Stimulated activated CD4-positive, alpha-beta T cell treated with anti-CD3 and anti-CD28 coated beads, TNF-alpha, amount 100 ng/mL, for 4 hours (primary cell): ENCODE measurements at places on chromosomes 7 and 10.

DNA sequence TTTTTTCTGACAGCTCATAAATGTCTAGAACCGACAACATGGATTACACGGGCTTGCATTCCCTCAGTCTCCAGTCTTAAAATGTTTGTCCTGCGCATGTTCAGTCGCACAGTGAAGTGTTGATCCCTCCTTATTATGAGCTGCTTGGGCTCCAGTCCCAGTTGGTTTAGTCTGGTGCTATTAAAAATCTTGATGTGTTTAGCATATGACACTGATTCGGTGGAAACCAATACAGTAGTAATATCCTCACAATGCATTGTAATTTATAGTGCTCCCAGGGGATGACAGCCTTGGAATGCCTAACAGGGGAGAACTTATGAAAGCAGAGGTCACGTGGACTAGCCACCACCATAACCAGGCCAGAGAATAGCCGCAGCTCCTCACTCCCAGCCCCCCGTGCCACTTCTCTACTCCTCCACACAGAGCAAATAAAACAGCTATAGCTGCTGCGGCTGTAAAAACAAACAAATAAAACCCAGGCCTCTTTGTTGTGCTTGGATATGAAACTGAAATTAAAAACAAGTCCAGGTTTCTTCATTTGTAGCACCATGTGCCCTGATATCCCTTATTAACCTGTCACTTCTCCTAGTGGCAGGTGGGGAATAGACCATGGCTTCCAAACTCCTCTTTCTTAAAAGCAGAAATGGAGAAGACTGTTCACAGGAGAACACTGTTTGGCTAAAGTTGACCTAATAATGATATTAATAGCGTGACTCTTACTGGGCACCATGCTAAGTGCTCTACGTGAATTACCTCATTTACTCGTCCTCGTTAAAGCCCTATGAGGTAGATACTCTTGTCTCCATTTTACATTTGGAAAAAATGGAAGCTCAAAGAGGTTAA is 7.7 kb downstream of the DPCD start:
- no peak for DNase-seq

DNA sequence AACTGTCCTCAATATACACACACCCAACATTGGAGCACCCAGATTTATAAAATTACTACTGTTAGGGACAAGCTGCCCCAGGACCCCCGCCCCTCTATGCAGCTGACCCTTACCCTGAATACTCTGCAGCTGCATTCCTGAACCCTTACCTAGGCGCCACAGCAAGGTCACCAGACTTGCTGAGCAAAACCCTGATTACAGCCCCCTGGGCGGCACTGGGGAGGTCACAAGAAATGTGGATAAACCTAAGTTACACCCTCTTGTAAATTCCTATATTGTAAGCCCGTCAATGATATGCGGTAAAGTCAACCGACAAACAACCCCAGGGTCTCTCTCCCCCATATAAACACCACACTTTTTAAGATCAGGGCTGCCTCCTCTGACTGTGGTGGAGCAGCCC is 25.1 kb downstream of the SNX13 start:
- DNase-seq, result no peak

- DNase-seq, result no peak
Measured at GRCh38 chr10:62027841-62028501, 126.5 kb downstream of the ARID5B start.

GRCh38 chr7:106085015-106085414 is 27.1 kb downstream of the SYPL1 start:
- DNase-seq, result no peak

GRCh38 chr10:60439641-60440040 is 50.0 kb upstream of the ANK3 start:
- no peak for DNase-seq

DNA sequence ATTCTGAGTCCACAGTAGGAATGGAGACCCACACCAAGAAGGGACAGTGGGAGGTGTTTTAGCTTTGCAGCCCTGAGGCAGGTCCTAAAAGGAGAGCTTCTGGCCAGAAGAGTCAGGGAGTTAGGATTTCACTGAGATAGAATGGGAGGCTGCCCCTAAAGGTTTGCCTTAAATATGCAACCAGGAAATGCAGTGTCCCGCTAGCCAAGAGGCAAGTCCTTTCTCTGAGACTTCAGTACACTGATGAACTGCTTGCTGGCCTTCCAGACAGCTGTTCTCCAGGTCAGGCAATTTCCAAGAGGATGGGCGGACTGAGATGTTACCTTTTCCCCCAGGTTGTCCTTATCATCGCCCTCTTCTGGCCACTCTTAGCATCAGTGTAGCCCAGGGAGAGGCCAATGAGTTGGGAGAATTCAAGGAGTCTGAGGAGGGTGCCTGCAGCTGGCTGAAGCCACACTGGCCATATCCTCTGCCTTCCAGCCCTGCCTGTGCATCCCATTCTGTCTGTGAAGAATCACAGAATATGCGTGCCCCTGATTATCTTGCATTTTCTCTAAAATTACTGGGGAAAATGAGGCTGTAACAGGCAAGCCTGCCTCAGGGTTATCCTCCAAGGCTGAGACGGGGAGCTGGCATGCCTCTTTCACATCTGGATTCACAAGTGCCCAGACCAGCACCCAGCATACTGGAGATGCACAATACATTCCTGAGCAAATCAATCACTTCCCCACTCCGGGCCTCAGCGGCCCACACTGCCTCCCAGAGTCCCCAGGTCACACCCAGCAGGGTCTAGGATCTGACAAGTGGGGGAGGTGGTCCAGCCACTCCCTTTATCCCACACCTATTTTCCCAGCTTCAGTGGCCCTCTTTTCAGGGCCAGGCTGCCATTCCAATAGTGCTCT is 2.4 kb downstream of the TLL2 start:
- no peak for DNase-seq

- DNase-seq, result no peak
Measured at GRCh38 chr7:107501593-107501992, 31.7 kb downstream of the GPR22 start.

DNA sequence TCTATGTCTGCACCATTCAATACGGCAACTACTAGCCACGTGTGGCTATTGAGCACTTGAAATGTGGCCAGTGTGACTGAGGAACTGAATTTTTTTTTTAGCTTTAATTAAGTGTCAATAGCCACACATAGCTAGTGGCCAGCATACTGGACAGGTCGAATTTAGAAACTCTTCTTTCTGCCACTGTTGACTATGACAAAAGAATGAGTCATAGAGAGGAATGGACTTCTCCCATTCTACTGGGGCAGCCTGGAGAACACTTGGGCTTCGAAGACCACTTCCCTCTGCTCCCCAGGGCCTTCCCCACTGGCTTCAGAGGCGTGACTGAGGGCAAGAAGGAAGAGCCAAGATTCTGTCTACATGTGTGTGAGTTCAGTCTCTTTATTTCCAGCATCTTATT is 137.5 kb downstream of the SNX10 start:
- no peak for DNase-seq

DNA sequence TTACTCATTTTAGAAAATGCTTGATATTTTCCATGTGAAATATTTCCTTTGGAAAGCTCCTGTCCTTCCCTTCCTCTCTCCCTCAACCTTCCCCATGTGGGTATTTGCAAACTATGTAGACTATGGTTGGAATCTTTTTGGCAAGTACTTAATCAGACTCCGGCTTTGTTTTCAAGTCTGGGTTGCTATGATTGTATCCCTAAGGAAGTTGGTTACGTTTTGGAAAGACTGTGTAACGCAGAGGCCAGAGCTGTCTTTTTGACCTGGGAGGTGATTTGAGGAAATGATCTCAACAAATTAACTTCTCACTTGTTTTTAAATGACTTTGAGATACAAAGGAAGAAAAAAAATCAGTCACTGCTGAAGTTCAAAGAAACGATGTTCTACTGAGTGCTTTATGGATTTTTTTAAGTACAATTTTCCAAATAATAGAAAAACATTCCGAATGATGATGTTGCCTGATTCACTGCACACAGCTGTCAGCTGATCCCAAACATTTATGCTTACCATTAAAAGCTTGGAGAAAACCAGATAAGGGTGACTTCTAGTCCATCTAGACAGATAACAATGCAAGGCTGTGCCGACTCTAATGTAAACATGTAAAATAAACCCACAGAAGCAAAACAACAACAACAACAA is 145.5 kb upstream of the CELF2 start:
- no peak for DNase-seq

- DNase-seq, result no peak
Measured at GRCh38 chr10:72762042-72762441, 70.1 kb downstream of the MCU start.

DNA sequence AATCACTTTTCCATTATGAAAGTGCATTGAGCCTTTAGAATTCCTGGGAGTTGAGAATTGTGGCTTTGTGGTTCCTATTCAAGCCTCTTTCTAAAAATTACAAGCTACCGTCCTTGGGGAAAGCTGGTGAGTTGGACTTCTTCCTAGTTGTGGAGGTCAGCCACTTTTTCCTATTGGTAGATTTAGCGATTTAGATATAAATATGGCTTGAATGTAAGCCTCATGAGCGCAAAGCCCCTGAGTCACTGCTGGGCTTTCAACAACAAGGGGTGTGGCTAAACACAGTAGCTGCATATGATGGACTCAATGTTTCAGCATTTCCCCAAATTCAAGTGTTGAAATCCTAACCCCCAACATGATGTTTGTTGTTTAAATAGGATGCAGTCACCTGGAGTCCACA is 150.0 kb upstream of the IGFBP3 start:
- DNase-seq, result no peak

DNA sequence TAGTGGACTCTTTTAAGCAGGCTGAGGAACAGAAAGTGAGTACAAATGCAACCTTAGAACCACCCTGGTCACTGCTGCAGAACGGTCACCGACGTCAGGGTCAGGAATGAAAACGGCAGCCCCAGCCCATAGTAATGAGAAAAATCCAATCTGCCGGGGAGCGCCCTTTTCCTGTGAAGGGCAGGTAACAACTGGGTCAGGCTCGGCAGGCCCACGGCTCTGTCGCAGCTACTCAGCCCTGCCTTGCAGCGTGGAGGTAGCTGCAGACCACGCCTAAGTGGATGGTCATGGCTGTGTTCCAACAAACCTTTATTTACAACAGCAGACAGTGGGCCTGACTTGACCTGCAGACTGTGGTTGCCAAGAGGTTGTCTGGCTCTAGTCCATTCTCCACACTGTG is 563.2 kb downstream of the DNAJB6 start:
- no peak for DNase-seq

- no peak for DNase-seq
Measured at GRCh38 chr7:142832417-142832816, 22.5 kb upstream of the EPHB6 start.

- DNase-seq, result no peak
Measured at GRCh38 chr7:104091242-104091641, 101.8 kb upstream of the RELN start.

GRCh38 chr10:60305380-60305892 is 84.2 kb downstream of the ANK3 start:
- no peak for DNase-seq

- no peak for DNase-seq
Measured at GRCh38 chr10:109880886-109881768, 42.2 kb downstream of the XPNPEP1 start.

- no peak for DNase-seq
Measured at GRCh38 chr10:79192677-79193003, 123.9 kb downstream of the ZMIZ1 start.

- no peak for DNase-seq
Measured at GRCh38 chr10:86356296-86356695, 10.3 kb downstream of the GRID1 start.

DNA sequence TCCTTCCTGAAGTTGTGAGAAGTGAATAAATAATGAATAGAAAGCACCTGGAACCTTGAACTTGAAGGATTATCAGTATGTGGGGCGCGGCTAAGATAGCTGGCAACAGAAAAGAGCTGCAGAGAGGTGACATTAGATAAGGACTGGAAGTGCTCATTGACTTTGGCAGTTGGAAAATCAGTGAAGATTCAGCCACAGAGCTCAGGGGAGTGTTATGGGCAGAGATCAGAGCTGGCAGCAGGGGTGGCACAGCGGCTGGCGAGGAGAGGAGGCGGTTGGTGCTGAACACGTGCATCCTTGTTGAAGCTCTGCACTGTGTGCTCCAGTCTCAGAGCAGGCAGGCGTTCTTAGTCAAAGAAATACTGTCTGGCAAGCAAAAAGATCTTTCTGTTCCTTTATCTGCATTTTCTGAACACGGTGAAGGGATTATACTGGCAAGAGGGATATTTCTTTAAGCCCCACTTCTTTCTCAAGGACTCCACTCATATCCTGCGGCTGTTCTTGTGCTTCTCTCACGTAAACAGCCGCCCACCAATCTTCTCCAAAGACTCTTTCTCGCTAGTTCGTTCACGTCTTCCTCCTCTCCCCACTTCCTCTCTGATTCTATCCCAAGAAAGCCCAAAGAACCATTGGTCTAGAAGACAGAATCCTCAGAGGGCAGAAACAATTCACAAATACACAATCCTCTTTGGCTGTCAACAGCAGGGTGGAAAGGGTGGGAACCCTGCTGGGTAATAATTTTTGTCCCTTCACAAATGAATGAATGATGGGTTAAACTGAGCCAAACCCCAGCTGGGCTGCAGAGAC is 38.6 kb upstream of the ADD3 start:
- no peak for DNase-seq

- no peak for DNase-seq
Measured at GRCh38 chr10:128543151-128543550, 416.9 kb upstream of the MKI67 start.

- no peak for DNase-seq
Measured at GRCh38 chr10:32065856-32066255, 9.6 kb upstream of the KIF5B start.

DNA sequence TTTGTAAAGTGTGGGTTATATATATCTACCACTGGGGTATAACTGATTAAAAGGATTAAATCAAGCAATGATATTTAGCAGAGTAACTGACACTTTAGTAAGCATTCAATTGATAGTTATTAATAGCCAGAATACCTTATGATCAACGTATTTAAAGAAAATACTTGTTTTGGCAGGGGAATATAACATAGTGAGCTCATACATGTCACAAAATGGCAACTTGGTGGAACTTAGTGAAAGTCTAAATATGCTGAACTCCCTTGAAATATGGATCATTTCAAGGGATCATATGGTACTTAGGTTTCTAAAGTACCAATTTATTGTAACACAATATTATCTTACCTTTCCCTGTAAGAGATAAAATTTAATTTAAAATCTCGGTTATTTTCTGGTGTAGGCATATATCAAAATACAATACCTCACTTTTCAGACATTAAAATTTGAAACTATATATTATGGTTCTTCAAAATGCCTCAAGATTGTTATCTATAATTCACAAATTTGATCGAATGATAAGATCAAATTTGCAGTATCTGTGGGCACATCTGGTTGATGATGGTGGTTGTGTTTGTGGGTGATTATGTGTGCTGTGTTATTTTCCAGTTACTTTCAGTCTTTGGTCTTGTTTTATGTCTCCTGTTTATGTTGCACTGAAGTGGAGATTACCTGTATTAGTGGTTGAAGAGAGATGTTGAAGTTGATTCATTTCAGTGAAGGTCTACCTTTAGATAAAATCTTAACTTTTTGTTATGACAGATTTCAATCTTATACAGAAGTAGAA is 5.2 kb downstream of the ARL4A start:
- DNase-seq, result no peak

- no peak for DNase-seq
Measured at GRCh38 chr7:79612022-79612421, 158.6 kb upstream of the MAGI2 start.

- DNase-seq, result no peak
Measured at GRCh38 chr10:8312781-8313180, 258.3 kb downstream of the GATA3 start.

- no peak for DNase-seq
Measured at GRCh38 chr7:50359995-50360925, 55.7 kb downstream of the IKZF1 start.
